Foreskin fibroblast (primary cell): ENCODE measurements at places on chromosomes 5 and 9.

DNA sequence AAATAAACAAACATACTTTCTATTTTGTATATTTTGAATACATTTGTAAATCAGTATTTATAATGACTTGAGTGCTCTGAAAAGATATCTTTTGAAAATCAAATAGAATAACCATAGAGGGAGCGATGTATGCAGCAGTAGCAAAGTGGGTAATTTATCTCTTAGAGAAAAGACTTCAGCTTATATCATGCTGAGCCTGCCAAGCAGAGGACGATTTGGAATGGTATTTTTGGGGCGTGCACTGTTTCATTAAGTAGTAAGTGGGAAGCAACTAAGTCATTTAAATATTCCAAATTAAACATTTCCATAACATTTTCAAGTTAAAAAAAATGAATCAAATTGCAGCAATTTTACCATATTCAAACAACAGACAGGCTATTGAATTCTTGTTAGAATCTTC is 147.6 kb downstream of the CDH10 start:
- DNase-seq = no peak

DNA sequence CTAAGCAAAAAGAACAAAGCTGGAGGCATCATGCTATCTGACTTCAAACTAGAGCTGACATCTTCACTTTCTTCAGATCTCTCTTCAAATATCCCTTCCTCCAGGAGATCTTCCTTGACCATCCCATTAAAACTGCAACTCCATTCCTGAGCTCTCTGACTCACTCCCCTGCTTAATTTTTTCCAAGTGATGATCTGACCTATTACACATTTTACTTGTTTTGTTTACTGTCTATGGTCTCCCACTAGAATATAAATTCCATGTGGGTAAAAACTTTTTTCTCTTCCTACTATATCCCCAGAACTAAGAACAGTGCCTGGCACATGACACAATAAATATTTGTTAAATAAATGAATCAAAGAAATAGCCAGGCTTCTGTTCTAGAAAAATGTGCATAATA is 87.5 kb downstream of the SLIT3 start:
- DNase-seq = peak; percentile 34

DNA sequence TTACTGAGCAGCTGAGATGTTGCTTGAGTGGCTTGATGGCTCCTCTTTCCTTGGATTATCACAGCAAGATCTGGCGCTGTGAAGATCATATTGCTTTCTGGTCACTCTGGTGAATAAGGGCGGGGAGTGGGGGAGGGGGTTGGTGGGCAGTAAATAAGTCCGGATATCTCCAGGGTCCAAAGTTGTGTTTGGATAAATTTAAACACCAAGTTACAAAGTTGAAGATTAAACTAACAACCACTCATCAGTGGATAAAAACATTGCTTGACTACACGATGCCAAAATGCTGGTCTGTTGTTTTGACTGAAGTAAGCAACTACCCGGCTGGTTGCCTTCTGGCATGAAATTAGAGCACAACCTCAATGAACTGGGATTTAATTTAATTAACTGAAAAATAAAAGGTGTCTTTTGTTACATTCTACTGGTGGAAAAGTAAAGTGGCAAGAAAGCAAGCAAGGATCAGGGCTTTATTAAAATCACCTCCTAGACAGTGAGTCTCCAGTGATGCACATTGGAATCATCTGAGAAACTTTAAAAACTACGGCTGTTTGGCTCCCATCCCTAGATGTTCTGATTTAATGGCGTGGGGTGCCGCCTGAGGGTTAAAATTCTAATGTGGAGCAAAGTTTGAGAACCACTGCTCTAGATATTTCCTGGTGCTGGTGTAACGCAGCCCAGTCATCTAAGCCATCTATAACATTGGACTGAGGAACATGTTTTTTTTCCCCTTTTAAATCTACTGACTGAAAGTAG is 86.7 kb upstream of the AGXT2 start:
- no peak for DNase-seq

DNA sequence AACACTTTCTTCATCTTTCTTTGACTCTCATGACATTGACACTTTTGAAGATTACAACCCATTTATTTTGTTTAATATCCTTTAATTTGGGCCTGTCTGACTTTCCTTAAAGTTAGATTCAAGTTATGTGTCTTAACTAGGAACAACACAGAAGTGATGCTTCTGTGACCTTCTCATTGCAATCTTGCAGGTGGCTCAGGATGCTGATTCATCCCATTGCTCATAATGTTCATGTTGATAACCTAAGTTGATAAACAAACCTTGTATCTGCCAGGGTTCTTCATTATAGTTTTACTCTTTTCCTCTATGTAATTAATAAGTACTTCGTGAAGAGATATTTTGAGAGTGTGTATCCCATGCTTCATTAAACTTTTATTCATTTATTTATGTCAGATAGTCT is 107.2 kb upstream of the SHB start:
- DNase-seq = no peak

DNA sequence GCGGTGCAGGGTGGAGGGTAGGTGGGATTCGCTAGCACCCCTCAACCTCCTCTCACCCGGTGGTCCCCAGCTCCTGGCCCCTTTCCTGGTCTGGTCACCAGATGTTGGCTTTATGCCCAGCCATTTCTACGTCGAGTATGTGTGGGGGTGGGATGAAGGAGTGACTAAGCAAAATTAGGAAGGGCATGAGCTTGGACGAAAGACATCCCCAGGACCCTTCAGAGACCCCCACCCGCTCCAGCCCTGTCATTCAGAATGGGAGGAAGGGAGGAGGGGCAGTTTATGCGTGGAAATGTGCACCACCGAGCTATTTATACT is 742 bp downstream of the BHMT2 start:
- peak; percentile 70 for DNase-seq

GRCh38 chr9:82367016-82367415 is 378.4 kb downstream of the SPATA31D1 start:
- no peak for DNase-seq

DNA sequence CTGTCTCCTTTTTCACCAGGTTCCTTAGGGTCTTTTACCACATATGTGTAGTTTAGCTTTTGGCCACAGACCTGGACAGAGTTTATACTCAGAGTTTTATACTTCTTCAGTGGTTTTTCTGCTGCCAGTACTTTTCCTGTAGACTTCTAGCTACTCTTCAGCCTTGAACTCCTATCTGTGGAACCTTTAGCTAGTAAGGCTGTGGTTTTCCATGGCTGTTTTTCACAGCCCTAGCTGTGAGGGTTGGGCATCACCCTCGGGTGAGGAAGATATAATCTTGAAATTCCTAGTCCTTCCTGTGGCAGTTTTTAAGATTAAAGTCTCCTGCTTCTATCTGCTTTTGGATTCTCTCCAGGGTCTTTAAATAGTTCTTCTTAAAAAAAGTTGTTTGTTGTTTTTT is 109.1 kb downstream of the FGF1 start:
- DNase-seq = no peak

DNA sequence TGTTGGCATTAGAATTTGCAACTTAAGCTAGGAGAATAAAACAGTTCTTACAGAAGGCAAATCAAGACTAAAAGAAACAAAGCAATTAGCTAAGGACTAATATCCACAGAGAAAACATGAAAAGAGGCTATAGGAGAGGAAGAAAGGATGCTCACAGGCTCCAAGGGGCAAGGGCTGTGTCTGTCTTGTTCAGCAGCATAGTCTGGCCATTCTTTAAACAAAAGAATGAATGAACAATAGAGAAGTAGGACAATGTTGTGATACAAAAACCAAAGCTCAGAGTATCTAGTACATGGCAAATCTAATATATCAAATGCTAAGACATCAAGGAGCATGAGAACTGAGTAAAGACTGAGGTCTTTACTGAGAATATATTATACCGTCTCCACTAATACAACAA is 39.5 kb downstream of the PLPP1 start:
- DNase-seq = no peak

DNA sequence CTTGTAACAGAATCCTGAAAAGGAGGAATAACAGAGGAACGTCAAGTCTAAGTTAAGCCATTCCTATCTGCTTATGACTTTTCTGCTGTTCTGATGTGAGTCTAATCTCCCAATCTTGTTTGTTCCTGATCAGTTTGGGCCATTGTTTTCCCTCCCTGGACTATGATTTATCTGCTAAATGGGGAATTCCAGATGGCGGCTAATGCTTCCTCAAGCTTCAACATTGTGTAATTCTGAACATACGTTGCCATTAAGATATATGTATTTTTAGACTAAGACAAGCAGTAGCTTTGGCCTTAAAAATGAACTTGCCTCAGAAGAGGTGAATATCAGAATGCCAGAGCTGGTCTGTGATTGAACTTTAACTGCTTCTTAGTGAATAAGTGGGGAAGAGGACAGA is 142.7 kb downstream of the PRKACG start:
- DNase-seq = no peak

- no peak for DNase-seq
Observed at GRCh38 chr5:134997015-134997414, 29.3 kb downstream of the CATSPER3 start.

GRCh38 chr5:68087866-68088265 is 127.7 kb upstream of the PIK3R1 start:
- no peak for DNase-seq

- DNase-seq = peak; percentile 60
Observed at GRCh38 chr5:134574521-134574920, 49.1 kb downstream of the JADE2 start.

DNA sequence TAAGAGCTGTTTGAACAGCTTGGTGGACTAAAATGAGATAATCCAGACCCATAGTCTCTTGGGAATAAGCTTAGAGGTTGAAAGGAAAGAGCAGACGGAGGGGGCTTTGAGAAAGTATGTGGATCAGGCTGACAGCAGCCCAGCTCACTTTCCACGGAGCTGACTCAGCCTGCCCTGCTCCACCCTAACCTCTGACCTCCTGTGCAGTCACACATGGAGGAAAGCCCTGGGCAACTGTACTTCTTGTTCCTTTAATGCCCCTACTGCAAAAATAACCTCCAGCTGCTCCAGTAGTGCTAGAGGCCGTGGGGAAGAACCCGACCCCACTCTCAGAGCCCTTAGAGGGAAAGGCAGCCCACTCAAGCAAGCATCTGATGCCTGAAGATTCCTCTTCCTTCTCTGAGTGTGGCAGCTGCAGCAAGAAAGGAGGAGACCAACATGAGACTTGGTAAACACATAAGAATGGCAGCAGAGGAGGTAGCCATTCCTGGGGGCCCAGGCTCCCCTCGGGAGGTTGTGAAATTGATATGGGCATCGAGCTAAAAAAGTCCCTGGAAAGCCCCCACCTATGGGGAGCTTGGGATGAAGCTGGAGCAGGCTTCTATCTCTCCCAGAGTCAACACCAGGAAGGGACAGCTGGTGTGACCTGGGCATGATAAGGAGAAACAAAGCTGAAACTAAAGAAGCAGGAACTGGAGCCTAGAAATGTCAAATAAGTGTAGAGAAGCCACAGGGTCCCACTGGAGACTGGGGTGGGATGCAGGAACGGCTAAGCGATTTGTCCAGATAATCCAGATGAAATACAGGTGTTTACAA is 204.3 kb downstream of the PIK3R1 start:
- DNase-seq = peak; percentile 91
